ENCODE measurements at places on chromosomes 6 and 20.

DNA sequence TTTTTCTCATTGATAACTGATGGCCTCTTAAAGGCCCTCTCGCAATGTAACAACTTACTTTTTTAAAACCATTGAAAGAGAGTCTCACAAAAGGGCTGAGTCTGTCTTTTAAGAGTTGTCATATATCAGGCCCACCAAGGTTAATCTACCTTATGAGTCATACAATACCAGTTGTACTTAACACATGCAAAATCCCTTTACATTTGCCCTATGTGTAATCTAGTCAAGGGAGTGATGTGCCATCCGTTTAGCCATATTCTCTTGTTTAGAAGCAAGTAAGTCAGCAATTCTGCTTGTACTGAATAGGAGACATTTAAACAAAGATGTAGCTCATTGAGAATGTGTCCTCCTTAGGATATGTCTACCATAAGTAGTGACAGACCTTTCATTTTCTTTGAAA lies 143.7 kb downstream of the TENT5A start:
- DNase-seq = no peak

DNA sequence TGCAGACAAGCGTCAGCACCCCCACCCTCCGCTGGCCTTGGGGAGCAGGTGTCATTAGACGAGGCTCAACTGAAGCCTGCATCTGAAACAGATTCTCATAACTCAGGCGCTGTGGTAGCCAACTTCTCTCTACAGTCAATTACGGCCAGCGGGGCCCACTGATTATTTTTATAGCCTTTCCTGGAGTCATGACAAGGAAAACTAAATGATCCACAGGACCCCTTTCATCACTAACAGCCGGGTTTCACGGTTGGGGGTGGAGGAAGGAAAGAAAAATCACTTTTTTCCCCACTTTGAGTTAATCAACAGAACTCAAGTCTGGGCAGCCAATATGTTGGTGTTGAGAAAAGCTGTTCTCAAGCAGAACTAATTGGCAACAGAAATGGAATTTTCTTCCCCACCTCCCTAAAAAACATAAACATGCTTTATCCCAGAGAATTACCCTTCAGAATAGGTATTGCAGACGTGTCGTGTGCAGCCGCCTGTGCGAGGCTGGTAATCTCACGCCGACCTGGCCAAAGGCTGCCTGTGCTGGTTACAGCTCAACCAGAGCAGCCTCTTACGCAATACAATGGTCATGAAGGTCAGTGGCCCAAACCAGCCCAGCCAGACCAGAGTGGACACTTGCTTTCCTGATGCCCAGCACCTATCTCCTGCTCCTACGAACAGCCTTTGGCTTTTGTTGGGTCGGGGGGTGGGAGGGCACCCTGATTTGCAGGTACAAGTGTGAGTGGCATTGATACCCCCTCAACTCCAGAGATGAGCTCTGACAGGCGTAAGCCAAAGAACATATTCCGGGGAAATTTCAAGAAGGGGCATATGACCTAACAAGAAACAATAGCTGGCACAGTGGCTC lies 11.0 kb downstream of the RIPOR3 start:
- no peak for DNase-seq

- no peak for DNase-seq
Measured at GRCh38 chr6:30152910-30153610, 8.0 kb downstream of the TRIM10 start.

DNA sequence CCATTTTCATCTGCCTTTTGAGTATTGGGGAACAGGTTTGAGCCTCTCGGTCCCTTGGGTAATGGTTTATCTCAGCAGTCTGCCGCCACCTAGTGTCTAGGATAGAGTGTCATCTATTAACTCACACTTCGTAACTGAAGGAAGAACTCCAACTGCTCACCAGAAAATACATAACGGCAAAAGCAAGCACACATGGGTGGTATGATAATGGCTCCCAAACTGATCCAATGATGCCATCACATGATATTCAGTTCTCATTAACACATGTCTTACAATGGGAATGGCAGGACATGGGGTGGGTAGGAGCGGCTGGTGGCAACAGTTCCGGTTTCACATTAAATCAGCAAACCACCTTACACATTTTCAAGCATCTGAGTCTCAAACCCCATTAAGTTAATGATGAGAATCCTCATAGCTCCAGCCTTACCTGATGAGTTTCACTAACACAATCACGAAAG lies 110.7 kb upstream of the PHACTR1 start:
- no peak for DNase-seq

- no peak for DNase-seq
Measured at GRCh38 chr6:25309886-25310285, 30.7 kb downstream of the CARMIL1 start.

DNA sequence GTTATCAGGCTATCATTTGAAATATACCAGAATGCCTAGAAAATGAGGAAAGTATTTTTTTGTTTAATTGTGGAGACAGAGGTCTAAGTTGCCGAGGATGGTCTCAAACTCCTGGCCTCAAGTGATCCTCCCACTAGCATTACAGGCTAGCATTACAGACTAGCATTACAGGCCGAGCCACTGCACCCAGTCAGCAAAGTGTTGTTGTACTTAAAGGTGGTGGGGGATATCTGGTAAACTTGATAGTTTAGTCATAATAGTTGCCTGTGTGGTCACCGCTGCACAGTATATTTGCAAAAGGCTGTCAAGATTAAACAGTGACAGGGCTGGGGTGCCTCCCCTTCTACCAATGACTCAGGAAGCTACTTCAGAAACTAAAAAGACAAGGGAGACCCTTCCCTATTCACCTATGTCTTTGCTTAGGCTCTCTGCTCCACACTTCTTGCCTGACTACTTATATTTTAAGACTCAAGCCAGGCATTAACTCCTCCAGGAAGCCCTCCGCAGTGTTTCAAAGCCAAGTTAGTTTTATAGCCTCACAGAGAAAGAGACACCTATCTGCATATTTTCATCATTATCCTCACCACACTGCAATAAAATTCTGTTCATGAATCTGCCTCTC lies 3.1 kb upstream of the AKIRIN2 start:
- DNase-seq = no peak

GRCh38 chr6:17305219-17306001 lies 24.2 kb downstream of the RBM24 start:
- DNase-seq = no peak

DNA sequence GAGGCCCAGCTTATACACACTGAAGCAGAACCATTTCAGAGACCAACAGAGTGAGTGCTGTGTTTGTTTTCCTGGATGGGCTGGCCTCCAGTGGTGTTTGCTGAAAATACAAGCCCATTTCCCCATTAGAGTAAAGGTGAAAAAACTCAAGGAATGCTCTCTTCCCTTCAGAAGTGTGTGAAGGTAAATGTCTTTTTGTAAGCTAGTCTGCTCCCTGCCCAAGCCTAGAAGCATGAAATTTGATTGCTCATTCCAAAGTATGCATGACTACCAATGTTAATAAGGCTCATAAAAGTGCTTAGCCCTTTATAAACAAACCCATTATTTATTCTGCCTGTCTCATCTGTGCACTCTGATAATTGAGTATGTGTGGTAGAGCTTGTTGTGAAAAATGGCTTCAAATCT lies 59.1 kb downstream of the ADGRF1 start:
- no peak for DNase-seq

GRCh38 chr20:57559658-57560553 lies 1.0 kb upstream of the PCK1 start:
- no peak for DNase-seq

- no peak for DNase-seq
Measured at GRCh38 chr6:147852772-147853171, 344.3 kb downstream of the SAMD5 start.

DNA sequence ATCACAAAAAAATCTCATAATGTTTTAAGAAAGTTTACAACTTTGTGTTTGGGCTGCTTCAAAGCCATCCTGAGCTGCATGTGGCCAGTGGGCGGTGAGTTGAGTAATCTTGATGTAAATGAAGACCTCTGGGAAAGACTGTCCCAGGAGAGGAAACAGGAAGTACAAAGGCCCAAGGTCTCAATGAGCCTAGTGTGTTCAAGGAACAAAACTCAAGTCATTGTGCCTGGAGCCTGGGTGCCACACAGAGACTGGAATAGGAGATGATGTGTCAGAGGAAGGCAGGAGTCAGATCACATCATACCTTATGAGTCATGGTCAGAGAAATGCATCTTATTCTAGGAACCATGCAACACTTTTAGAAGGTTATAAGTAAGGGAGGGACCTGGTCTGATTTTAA lies 51.5 kb downstream of the COL19A1 start:
- no peak for DNase-seq

- no peak for DNase-seq
Measured at GRCh38 chr6:46091080-46091478, 38.7 kb upstream of the ENPP4 start.

DNA sequence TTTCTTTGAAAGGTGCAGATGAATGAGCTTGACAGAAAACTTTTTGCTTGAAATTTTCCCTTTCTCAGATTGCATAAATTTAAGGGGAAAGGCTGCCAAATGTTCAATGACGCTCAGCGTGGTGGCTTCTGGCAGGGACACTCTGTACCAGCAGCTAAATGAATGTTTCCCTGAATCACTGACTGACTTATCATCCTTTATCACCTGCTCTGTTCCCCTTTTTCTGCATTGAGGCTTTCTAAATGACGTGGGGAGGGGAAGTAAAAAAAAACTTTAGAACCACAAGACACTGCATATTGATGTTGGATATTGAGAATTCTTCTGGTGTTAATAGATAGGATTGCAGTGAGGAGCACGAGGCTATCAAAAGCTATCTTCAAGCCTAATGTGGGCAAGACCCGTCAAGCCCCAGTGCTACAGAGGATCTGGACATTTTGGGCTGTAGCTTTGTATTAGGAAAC lies 46.9 kb upstream of the ENPP5 start:
- no peak for DNase-seq

DNA sequence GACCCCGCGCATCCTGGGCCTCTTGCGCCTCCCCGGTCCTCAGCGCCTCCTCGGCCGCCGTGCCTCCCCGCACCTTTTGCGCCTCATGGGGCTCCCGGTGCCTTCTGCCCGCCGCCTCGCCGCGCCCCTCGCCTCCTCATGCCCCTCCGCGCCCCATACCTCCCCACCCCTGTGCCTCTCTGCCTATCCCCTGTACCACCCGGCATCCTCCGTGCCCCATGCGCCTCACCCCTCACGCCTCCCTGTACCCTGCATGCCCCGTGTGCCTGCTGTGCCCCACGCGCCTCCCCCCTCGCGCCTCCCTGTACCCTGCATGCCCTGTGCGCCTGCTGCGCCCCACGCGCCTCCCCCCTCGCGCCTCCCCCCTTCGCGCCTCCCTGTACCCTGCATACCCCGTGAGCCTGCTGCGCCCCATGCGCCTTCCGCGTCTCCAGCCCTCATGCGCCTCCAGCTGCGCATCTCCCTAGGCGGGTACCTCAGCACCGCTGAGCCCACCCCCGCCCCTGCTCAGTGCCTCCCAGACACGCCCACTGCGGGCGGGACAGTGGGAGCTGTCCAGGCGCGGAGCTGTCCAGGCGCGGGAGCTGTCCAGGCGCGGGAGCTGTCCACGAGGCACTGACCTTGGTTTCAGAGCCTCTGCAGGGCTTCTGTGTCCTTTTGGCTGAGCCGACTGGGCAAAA lies 37.1 kb downstream of the IGF2R start:
- no peak for DNase-seq

GRCh38 chr6:32332433-32332832 lies 39.3 kb downstream of the TSBP1 start:
- DNase-seq = no peak

- DNase-seq = no peak
Measured at GRCh38 chr6:166774292-166774691, 147.2 kb upstream of the RPS6KA2 start.

DNA sequence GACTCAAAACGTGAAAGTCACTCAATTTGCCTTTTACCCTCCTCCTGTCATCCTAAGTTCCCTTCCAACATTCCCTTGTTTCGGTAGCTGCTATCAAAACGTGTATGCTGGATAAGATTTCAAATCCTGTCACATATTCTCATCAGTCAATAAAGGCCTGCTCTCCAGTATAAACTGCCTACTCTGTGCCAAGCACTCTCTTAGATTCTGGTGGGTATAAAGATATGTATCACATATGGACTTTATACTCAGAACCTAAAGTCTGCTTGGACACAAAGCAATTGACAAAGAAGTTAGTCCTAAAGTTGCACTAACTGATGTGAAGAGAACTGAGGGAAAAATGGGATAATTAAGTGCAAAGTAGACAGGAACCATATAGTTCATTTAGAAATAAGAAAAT lies 476.6 kb upstream of the MARCKS start:
- no peak for DNase-seq

- DNase-seq = no peak
Measured at GRCh38 chr20:58046311-58046710, 182.1 kb downstream of the ANKRD60 start.

GRCh38 chr6:163122365-163122764 lies 292.2 kb upstream of the QKI start:
- DNase-seq = no peak

DNA sequence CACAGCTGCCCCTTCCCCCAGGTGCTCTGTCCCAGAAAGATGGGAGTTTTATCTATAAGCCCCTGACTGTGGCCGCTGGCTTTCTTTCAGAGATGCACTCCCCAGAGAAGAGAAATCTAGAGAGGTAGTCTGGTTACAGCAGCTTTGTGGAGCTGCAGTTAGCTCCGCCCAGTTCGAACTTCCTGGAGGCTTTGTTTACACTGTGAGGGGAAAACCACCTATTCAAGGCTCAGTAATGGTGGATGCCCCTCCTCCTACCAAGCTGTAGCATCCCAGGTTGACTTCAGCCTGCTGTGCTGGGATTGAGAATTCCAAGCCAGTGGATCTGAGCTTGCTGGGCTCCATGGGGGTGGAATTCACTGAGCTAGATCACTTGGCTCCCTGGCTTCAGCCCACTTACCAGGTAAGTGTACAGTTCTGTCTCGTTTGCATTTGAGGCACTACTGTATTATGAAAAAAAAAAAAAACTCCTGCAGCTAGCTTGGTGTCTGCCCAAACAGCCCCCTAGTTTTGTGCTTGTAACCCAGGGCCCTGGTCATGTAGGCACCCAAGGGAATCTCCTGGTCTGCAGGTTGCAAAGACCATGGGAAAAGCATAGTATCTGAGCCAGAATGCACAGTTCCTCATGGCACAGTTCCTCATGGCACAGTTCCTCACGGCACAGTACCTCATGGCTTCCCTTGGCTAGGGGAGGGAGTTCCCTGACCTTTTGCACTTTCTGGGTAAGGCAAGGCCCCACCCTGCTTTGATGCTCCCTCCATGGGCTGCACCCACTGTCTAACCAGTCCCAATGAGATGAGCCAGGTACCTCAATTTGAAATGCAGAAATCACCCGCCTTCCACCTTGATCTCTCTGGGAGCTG lies 275.0 kb downstream of the CENPW start:
- no peak for DNase-seq

GRCh38 chr6:130203370-130203769 lies 19.4 kb downstream of the SAMD3 start:
- DNase-seq = no peak

DNA sequence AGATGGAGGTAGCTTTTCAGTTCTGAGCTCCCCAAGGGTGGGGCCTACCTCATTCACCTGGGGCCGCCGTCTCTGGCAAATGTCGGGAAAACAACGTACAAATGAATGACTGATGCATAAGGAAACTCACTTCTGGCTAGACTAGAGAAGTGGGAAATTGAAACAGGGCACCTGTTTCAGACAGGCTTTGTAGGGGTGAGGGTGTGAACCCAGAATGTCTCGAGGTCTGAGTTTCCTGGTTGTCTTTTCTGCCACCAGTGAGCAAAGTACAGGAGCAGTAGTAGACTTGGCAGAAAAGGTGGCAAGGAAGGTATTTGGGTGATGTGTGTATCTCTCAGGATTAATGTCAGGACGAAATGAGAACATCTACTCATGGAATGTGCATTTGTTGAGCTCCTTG lies 308.5 kb downstream of the CLIC5 start:
- DNase-seq = no peak

GRCh38 chr6:2196079-2196679 lies 49.2 kb downstream of the GMDS start:
- DNase-seq = no peak

- DNase-seq = no peak
Measured at GRCh38 chr6:161498359-161498758, 224.5 kb upstream of the AGPAT4 start.
